ENCODE measurements at places on chromosomes 7 and 10.
A peak's percentile ranks its signal among the peaks of the same experiment; 100 is the strongest.

DNA sequence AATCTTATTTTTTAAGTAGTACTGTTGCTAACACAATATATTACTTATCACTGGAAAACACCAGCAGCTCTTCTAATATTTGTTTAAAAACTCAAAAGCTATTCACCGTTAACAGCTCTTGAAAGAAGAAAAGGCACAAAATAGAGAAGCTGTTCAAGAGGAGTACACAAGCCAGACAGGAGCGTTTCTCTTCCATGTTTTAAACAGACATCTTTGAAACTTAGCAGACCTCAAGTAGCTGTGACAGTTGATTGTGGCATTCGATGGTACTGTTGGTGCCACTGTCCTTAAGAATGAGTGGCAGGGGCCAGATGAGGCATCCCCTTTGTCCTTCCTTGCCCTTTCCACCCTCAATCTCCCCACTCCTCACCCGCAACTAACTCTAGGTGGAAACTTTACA lies 81.6 kb upstream of the PRR15 start:
- no peak for DNase-seq

DNA sequence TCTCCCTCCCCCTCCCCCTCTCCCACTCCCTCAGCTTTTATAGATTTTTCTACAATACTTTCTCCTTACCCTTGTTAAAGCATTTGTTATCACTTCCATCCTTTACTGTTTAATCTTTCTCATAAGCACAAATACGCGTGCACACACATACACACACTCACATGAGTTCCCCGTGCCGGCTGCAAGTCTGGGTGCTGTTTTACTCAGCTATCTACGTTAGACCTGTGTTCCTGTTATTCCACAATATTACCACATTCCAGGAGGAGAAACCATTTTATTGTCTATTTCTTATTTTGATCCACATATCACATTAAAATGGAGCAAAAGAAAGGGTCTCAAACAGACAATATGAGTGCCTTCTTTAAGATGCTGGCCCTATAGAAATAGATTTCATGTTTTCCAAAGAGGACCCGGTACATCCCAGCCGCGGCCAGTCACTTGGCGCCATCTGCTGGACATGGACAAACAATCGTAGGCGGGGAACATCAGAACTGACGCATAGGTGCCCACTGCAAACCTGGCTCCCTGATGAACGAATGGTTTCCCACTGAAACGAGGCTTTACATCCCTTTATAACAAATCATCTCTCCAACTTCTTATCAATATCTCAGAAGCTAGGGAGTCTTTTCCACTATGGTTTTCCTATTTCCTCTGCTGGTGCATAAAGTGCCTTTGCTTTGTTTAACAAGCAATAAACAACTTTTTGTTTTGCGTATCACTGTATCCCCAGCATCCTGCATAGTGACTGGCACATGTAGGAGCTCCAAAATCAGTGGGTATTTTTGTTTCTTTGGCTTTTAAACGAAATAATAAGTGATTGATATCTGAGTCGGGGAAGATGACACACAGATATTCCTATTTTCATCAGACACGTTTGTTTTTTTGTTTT lies 25.2 kb upstream of the OPTN start:
- DNase-seq = peak; percentile 27

GRCh38 chr7:126957443-126957842 lies 295.3 kb downstream of the GRM8 start:
- DNase-seq = no peak

- DNase-seq = no peak
These were observed 12.7 kb downstream of the IKZF1 start for GRCh38 chr7:50317221-50317678.

DNA sequence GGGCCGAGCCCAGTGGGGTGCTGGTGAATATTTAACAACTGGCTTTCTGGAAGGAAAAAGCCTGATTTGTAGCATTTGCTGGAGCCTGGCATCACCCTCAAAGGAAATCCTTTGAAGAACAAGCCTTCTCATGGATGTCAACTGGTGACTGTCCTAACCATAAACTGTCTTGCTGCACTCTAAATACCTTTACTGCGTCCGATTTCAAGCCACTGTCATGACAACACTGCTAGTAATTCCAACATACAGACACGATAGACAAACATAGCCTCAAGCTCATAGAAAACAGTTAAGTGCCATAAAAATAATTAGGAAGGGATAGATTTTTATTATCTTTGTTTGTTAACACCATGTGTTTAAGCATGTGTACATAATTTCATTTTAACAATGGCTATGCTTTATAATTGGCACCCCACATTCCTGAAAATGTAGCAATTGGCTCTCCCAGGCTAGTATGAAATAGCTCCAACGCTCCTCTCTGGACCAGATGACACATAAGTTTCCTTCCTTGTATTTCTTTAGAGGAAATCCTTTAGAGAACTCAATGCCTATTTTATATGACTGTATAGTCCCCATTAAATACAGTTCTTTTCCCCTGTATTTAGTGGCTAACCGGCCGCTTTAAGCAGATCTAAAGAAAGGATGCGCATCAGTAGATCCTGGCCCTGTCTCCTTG lies 273.4 kb downstream of the PRPF18 start:
- DNase-seq = no peak

GRCh38 chr10:129937351-129937751 lies 26.7 kb downstream of the EBF3 start:
- no peak for DNase-seq

GRCh38 chr10:95297402-95297801 lies 6.6 kb upstream of the PDLIM1 start:
- DNase-seq = no peak

GRCh38 chr7:127904670-127904985 lies 126.6 kb downstream of the LRRC4 start:
- DNase-seq = no peak

Measured in fibroblast of skin of left quadriceps (primary cell).